ENCODE measurements at places on chromosomes 1 and 21. TPM values are rescaled to one million over a fixed set of nuclear protein-coding genes. Genes with fewer than 3 reads are reported as not detected.

Gene KRTAP12-2
- total RNA-seq: not detected

Gene DHDDS
- 55.7 TPM for total RNA-seq

Gene HUNK
- 0.45 TPM for total RNA-seq

Gene NECTIN4
- not detected for total RNA-seq

Gene TMIGD3
- not detected for total RNA-seq

Gene TTC22
- total RNA-seq: not detected

Gene LRRC3
- 0.45 TPM for total RNA-seq

- DNase-seq: no peak
These were observed 94.2 kb downstream of the PLXNA2 start for GRCh38 chr1:208149776-208150514.

GRCh38 chr1:58649555-58649954 is 50.3 kb downstream of the MYSM1 start:
- no peak for DNase-seq

GRCh38 chr1:233031521-233031920 is 81.1 kb downstream of the NTPCR start:
- DNase-seq: no peak

DNA sequence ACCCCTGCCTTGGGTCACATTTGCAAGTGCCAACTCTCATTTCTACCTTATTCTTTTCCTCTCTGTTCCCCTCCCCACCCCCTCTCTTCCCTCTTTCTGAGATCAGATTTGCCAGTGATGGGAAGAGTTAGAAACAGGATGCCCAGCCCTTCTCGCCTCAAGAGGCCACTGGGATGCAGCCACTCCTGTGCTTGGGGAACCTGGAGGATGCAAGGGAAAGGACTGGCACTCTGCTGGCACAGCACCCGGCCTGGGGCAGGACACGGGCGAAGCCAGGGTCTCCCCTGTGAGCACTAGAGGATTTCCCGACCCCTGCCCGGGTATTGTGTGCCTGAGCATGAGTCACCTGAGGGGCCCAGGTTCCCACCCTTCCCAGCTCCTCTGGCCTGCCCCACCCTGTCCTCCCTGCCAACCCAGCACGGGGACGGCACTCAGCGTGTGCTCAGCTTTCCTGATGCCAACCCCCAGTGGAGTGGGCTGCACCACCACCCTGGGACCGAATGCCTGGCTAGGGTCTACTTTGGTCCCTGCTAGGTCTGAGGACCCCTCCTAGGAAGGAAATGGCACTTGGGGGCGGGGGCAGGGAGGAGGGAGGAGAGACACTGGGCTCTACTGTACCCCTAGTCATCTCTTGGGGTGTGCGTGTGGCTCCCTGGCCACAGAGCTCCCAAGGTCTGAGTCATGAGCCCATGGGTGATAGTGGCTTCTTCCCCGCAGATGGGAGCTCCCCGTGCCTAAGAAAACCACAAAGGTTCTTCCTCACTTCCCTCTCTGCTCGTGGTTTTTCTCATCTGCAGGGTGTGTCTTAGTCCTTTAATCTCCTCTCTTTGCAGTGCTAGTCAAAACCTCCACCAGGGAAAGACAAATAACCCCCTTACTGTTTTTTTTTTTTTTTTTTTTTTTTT is 12.4 kb downstream of the LMNA start:
- DNase-seq: peak; percentile 90

DNA sequence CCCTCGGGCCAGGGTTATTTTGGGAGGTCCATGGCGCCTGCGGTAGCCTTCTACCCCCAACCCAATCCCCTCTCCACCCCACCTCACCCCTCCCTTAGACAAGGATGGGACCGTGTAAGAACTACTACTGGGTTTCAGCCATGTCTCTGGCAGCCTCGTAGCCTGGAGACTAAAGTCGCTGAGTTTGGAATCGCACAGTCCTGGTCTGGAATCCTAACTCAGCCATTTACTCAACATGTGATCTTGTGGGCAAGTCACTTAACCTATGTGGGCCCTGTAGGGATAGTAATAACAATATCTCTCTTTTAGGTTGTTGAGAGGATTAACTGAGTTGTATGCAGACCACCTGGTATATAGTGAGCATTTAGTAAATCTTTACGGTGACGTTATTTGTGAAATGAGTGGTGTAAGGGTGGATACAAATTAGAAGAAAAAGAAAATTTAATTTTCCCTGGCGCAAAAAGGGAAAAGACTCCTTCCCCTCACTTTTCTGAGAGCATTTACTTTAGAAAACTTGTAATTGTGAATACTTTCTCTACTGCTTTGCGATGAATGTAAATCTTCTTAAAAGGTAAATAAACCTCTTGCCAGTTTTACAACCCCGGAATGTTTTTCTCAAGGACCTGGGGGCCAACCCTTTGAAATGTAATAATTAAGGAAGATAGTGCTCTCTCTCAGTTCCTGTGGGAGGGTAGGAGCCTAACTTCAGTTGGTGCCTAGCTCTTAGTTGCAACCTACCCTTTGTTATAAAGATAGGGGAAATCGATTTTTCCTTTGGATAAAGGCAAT is 615 bp upstream of the MRPS15 start:
- no peak for DNase-seq

DNA sequence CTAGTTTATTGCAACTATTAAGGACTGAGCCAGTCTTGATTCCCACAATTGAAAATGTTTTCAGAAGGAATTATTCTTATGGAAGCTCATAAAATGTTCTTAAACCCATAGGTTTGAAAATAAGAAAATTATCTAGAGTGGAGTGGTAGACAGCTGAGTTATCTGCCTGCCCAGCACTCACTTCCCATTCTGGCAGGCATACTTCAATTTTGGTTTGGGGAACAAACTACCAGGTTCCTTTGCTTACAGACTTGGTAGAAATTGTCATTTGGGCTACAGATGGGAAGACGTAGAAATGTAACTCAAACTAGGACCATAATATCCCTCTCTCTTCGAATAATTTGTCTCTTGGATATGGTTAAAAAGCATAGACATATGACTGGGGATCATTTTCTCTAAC is 18.4 kb downstream of the JUN start:
- DNase-seq: no peak

DNA sequence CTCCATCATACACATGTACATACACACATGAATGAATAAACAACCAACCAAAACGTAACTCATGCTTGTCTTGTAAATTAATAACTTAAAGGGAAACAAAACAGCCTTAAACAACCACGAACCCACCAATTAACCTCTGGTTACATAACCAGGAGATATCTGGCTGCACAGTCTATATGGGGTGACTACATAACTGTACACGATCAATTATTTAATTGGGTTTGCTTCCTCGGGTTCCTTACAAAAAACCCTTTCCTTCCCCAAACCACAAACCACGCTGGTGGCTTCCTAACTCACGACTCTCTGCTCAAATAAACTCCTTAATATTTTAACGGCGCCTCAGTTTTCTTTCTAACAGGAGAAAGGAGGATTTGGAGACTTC is 744 bp downstream of the ZNF670 start:
- DNase-seq: peak; percentile 11

- DNase-seq: peak; percentile 35
These were observed 520 bp downstream of the PLEKHN1 start for GRCh38 chr1:966704-967300.

- DNase-seq: peak; percentile 72
These were observed 923 bp upstream of the IFNGR2 start for GRCh38 chr21:33402001-33402979.

GRCh38 chr1:2802421-2802961 is 998 bp upstream of the TTC34 start:
- no peak for DNase-seq

- no peak for DNase-seq
These were observed 17.7 kb upstream of the PROK1 start for GRCh38 chr1:110433213-110433612.

GRCh38 chr1:176159993-176160392 is 47.1 kb downstream of the COP1 start:
- no peak for DNase-seq

- DNase-seq: peak; percentile 58
These were observed 816 bp downstream of the IL6R start for GRCh38 chr1:154405747-154406571.
